K562 (cell line): ENCODE measurements at places on chromosomes 2 and 18. TPM values are rescaled to one million over a fixed set of nuclear protein-coding genes. Genes with fewer than 3 reads are reported as not detected.

DNA sequence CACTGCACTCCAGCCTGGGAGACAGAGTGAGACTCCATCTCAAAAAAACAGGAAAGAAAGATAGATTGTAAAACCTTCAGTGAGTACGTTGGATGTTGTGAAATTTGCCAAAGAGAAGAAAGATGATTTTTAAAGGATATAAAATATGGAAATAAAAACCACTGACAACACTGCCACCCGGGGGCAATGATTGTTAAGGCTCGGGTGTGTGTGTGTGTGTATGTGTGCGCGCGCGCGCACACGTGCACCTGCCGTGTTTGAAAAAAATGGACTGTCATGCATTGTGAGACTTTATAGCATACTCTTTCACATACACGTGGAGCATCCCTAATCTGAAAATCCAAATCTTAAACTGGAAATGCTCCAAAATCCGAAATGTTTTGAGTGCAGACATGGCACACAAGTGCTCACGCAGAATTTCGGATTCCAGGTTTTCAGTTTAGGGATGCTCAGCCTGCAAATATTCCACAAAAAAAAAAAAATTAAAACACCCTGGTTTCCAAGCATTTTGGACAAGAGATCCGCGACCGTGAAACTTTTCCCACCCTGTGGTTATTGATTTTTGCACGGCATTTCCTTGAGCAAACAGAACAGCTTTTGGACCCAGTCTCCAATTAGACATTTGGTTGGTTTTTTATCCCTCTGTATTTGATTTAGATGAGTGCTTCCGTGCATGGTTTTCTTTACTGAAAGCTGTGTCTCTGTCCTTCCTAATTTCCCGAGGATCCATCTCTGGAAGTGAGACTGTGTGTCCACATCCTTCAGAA is 269.2 kb downstream of the AGAP1 start:
- no peaks in the 10 kb centered on the region for H3K27me3 ChIP-seq
- no peaks in the 10 kb centered on the region; the same call in 1 of the 2 replicates for H3K4me1 ChIP-seq
- no peak overlapping the region for H3K4me3 ChIP-seq
- no peak for DNase-seq

GRCh38 chr18:615092-615521 is 18.3 kb downstream of the CLUL1 start:
- H3K4me1 ChIP-seq: peaks cover 6% of the 10 kb centered on the region; the same call in 2 of the 3 replicates
- peaks cover 7% of the 10 kb centered on the region; the same call in 2 of the 3 replicates for H3K27me3 ChIP-seq
- no peak for DNase-seq
- no peaks in the 10 kb centered on the region for H3K36me3 ChIP-seq
- H3K27ac ChIP-seq: no peak overlapping the region
- no peak overlapping the region for H3K4me3 ChIP-seq

- no peaks in the 10 kb centered on the region for H3K4me1 ChIP-seq
- H3K27ac ChIP-seq: no peak overlapping the region
- no peaks in the 10 kb centered on the region for H3K36me3 ChIP-seq
- peaks cover 7% of the 10 kb centered on the region; the same call in 1 of the 3 replicates for H3K27me3 ChIP-seq
These were observed 22.4 kb upstream of the CREG2 start for GRCh38 chr2:101409699-101410098.

- no peak for DNase-seq
- H3K4me1 ChIP-seq: no peaks in the 10 kb centered on the region
- no peaks in the 10 kb centered on the region for H3K36me3 ChIP-seq
- H3K27ac ChIP-seq: no peak overlapping the region
These were observed 515.9 kb downstream of the SLC4A3 start for GRCh38 chr2:220143336-220143735.

The CFC1 gene
- total RNA-seq: not detected in 2 replicates

The PTGR3 gene
- total RNA-seq: 29.9 and 32.3 TPM in 2 replicates

The KIAA2012 gene
- not detected in 2 replicates for total RNA-seq

The POTEC gene
- not detected in 2 replicates for total RNA-seq
